ENCODE measurements at places on chromosomes 13 and 19. TPM values are rescaled to one million over a fixed set of nuclear protein-coding genes. Genes with fewer than 3 reads are reported as not detected.

Gene UQCRFS1
- 18.9 TPM for polyA plus RNA-seq

Gene KCNC3
- 17.8 TPM for polyA plus RNA-seq

Gene PLPPR2
- polyA plus RNA-seq: 32.3 TPM

DNA sequence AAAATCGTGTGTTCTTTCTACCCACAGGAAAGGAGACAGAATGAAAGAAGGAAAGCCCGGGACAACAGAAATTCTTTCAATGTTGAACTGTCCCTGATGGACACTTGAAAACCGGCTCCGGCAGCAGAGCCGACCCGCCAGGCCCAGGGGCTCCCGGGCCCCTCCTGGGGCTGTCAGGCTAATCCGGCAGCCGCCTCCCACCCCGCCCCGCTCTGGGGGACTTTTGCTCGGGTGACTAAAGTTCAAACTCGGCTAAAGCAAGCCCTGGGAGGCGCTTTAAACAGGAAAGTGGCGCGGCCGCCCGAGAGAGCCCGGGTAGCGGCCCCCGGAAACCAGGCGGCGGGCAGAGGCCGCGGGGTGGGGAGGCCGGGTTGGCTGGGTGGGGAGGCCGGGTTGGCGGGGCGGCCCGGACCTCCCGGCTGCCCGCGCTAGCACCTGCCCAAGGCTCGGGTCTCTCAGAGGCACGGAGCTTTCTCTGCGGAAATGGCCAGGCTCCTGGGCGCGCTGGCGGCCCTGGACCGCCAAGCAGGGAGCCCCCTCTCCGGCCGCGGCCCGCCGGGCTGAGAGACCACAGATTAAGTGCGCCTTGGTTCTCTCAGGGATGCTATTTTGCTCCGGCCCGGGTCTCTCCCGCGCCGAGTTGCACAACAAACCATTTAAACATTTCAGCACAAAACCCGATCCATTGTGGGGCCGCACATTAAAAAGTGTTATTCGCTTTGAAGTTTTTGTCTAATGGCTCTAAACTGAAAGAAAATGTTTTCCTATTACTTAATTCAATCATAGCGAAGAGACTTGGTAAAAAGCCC is 2.6 kb upstream of the GSX1 start:
- no peak for DNase-seq

GRCh38 chr13:105952233-105952972 is 583.1 kb downstream of the EFNB2 start:
- DNase-seq: no peak

DNA sequence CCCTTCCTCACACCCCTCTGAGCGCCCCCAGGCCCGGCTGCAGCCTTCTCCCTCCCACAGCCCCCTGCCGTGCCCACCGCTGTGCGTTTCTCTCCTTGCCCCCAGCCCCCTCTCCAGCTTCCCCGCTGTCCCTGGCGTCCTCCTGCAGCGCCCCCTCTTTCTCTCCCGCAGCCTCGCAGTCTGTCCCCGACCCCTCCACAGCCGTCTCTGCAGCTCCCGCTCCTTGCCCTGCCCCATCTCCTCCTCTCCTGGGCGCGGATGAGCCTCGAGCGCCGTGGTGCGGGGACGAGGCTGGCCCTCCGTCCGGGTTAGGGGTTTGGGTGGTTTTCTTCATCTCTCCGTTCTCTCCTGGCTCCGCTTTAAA is 1.1 kb downstream of the KMT5C start:
- no peak for DNase-seq

GRCh38 chr13:110471156-110471832 is 90.2 kb downstream of the RAB20 start:
- DNase-seq: no peak

DNA sequence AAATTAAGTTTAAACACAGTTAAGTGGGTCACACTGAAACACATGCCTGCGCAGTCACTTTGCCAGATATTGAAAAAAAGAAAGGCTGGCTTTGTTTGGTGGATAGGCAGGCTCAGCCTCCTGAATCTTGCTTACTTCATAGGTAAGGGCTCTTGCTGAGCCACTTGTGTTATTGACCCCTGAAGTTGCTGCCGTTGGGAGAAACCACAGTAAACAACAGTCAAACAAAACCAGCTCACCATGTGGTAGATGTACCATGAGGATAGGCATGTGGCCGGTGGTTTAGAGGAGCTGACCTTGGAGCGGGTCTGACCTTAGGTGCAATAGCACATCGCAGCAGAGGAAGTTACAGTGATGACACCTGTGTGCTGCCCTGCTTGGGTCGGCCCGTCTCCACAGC is 52.2 kb downstream of the SPATA13 start:
- DNase-seq: no peak
